Inflammatory macrophage treated with lipopolysaccharide for 1 hour (primary cell): ENCODE measurements at places on chromosomes 1 and 21.

GRCh38 chr1:80892539-80892938, 908.2 kb upstream of the ADGRL2 start:
- no peak for DNase-seq

- no peak for DNase-seq
Measured at GRCh38 chr1:35915693-35916092, 15.2 kb upstream of the AGO3 start.

DNA sequence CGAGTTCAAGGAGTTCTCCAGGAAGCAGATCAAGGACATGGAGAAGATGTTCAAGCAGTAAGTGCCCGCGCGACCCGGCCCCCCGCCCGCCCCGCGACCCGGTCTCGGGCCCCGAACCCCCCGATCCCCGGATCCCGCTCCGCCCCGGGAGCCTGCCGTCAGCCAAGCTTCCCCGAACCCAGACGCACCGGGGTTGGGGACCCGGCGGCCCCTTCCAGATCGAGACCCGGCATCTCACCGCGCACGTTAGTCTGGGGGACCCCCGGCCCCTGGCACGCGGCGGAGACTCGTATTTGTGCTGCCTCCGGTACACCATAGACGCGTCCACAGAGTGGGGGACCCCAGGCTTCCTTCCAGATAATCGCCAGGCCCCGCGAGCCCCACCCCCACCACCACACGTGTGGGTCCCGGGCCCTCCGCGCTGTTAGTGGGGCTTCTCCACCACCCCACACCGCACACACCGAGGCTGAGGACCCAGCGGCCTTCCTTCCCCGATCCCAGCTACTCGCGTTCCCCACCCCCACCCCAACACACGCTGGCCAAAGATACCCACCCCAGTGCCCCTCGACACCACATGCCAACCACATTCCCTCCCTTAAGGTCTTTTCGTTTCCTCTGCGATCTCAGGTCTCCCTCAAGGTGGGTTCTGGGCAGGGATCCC, 665 bp downstream of the EFHD2 start:
- DNase-seq, result no peak

GRCh38 chr1:8382051-8382505, 64.2 kb downstream of the SLC45A1 start:
- no peak for DNase-seq

- DNase-seq, result no peak
Measured at GRCh38 chr1:24484199-24484598, 18.4 kb upstream of the RCAN3 start.

GRCh38 chr21:39675993-39676661, 63.4 kb downstream of the B3GALT5 start:
- DNase-seq, result no peak

GRCh38 chr1:108059945-108060344, 95.0 kb upstream of the VAV3 start:
- DNase-seq, result no peak

GRCh38 chr1:94901841-94902240, 25.1 kb downstream of the CNN3 start:
- no peak for DNase-seq

DNA sequence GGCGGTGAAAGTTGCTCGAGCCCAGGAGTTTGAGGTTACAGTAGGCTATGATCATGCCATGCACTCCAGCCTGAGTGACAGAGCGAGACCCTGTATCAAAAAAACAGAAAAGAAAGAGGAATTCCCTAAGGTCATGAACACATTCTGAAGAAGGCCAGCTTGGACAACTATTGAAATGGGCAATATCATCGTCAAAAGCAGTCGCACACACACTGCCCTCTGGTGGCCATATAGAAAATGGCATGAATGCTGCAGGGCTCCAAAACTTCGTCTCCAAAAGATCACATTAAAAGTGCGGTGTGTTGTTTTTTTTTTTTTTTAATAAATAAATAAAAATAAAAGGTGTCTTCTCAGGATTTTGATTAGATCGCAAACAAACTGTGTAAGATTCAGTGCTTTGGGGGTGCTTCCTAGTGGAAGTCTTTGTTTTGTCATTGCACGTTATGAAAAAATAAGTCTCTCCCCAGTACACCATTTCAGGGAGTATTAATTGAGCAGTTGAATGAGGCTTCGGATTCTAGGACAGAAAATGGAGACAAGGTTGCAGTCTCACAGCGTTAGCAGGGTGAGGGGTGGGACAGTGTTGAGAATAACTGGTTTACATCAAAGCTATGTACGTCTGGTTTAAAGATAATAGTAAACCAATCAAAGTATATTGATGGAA, 87.5 kb upstream of the FMN2 start:
- no peak for DNase-seq

DNA sequence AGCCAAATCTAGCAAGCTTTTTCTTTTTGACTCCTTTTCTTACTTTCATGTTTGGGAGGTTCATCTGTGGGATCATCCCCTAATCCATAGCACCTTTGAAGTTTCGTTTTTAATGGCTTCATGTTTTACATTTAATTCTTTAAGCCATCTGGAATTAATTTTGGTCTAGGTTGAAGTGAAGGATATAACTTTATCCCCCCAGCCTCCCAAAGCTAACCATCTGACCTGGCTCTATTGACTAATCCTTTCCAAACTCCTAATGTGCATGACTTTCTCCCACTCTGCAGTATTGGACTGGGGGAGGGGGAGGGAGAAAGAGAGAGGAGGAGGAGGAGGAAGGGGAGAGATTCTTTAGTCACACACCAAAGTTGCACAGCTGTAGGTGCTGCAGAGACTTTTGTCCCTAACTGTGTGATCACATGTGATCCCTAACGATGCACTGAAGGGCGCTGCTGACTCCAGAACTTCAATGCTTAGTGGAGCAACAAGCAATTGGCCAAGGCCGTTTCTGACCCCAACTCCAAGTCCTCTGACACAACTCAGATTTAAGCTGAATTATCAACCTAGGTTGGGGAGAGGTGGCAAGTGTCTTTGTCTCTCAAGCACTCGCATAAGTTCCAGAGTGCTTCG, 191.6 kb downstream of the HUNK start:
- DNase-seq, result no peak

- no peak for DNase-seq
Measured at GRCh38 chr1:41423511-41424191, 60.8 kb downstream of the EDN2 start.

GRCh38 chr1:193558491-193559028, 372.1 kb upstream of the B3GALT2 start:
- DNase-seq, result peak; percentile 28

DNA sequence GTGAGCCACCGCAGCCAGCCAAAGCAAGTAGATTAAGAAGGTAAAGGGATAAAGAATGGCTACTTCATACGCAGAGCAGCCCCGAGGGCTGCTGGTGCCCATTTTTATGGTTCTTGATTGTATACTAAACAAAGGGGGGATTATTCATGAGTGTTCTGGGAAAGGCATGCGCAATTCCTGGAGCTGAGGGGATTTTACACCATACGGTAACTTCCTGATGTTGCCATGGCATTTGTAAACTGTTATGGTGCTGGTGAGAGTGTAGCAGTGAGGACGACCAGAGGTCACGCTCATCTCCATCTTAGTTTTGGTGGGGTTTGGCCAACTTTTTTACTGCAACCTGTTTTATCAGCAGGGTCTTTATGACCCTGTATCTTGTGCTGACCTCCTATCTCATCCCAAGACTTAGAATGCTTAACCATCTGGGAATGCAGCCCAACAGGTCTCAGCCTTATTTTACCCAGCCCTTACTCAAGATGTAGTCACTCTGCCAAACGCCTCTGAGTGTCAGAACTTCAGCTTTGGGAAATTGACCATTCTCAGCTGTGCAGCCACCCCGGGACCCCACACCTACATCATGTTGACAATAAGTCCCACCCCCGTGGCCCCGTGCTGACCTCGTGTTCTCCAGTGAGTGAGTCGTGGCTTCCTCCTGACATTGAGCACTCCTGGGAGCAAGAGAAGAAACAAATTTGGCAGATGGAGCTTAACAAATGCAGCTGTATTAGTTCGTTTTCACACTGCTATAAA, 149.4 kb upstream of the COL6A1 start:
- DNase-seq, result no peak

- peak; percentile 89 for DNase-seq
Measured at GRCh38 chr21:14864211-14865021, 200.4 kb downstream of the NRIP1 start.

DNA sequence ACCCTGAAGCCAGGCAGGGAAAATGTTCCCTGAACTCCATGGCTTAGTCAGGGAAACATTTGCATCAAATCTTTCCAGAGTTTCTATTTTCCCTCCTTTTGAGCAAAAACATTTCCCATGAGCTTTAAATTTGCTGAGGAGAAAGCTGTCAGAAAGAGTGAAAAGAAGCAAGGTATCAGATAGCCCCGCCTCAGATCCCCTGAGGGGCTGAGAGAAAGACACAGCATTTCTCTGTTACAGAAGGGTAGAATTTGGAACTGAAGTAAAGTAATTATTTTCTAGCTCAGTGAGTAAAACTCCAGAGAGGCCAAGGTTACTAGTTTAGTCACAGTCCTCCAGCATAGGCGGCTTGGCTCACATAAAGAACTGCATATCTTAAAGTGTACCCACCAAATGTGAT, 10.6 kb downstream of the FMO1 start:
- no peak for DNase-seq

- no peak for DNase-seq
Measured at GRCh38 chr1:184803180-184803492, 48.5 kb upstream of the EDEM3 start.

DNA sequence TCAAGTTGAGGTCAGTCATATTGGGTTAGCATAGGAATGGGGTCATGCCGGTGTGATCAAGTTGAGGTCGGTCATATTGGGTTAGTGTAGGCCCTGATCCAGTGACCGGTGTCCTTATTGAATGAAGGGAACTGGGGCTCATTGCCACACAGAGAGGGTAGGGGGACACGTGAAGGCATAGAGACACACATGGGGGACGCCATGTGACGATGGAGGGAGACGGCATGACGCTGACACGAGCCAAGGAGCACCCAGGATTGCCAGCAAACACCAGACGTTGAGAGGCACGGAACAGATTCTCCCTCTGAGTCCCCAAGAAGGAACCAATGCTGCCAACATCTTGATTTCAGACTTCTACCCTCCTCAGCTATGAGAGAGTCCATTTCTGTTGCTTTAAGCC, 136.9 kb upstream of the ZBTB40 start:
- no peak for DNase-seq

DNA sequence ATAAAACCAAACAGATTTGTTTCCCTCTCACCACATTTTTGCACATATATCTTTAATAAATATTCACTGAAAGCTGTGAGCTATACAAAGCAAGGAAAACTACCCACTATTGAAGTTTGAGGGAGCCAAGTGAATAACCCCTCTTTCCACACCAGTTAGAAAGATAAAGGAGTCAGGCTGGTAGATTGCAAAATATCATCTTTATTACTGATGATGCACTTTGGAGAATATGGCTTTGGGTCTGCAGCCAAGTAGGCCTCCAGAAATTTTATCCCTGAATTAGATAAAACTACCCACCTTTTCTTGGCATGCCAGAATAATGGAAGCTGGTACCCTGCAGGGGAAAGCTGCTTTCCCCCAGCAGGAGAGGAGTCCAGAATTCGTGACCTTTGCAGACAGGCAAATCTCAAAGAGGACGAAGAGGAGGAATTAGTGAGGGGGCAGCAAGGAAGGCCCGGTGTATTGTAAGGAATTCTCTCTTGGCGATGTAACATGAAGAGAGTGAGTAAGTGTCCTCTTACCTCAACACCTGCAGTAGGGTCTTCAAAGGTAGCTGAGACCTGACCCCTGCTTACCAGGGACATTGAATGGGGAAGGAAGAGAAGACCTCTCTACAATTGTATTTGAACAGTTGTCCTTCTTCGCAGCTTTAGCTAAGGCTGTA, 84.7 kb downstream of the LRRC8D start:
- no peak for DNase-seq
